ENCODE measurements at places on chromosomes 4 and X.

- DNase-seq: no peak
These were observed 306.2 kb downstream of the INPP4B start for GRCh38 chr4:142539796-142540482.

DNA sequence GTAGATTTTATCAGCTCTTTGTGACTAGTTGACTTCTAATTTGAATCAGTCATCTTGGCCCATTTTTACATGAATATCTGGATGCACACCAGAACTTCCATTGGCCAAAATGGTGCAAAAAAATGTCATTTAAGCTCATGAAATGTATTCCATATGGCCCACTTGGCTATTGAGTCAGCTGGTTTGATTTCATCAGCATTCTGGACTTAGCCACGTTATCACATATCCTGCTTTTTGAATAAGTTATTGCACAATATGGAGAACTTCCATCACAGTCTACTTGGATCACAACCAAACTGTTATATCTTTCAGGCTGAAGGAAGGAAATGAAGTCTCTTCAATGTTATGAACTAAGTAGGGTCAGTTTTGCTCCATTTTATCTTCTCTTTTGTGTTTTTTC lies 640.6 kb downstream of the PCDH7 start:
- no peak for DNase-seq

- DNase-seq: peak; percentile 34
These were observed 30.5 kb downstream of the PLAC8 start for GRCh38 chr4:83083925-83084475.

GRCh38 chrX:69507500-69507789 lies 3.3 kb downstream of the NALF2 start:
- no peak for DNase-seq

- DNase-seq: no peak
These were observed 28.4 kb downstream of the CXorf58 start for GRCh38 chrX:23936180-23936579.

DNA sequence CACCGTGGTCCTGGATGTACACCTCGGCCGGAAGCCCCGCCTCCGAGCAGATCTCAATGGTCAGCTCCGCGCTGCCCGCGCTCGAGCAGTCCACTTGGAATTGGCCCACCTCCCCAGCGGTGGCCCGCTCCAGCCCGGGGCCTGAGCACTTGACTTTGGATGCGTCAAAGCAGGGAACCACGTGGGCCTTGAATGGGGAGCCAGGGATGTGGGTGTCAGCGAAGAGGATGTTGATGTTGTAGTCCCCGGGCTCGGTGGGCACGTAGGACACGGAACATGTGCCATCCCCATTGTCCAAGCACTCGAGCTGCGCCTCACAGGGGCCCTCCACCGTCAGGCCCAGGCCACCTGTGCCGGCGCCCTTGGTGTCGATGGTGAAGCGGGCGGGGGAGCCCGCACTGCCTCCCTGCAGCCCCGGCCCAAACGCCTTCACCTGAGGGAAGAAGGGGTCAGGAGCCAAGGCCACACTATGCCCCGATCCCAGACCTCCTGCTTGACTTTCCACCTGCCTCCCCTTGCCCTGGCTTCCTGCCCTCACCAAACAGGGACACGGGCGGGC lies 14.2 kb downstream of the FLNA start:
- no peak for DNase-seq

Measured in dermis blood vessel endothelial cell (primary cell).